ENCODE measurements at places on chromosomes 6 and 20. TPM values are rescaled to one million over a fixed set of nuclear protein-coding genes. Genes with fewer than 3 reads are reported as not detected.

GRCh38 chr6:2839195-2839981 lies 2.3 kb downstream of the SERPINB1 start:
- peak; percentile 1 for ATAC-seq

DNA sequence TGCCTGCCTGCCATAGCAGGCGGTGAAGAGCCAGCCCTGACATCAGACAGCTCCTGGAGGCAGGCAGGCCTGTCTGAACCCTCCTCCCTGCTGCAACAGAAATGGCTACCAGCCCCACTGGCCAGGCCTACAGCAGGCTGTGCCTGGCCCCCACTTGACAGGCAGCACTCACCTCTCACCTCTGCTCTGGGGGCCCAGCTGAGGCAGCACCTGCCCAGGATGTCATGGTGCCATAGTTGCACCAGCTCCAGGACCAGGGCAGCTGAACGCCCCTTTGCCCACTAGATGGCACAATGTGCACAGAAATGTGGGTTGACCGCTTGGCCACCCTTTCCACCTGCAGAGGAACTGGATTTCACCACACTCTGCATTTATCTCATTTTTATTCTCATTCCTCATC lies 30.6 kb downstream of the MRPL14 start:
- peak; percentile 77 for ATAC-seq

DNA sequence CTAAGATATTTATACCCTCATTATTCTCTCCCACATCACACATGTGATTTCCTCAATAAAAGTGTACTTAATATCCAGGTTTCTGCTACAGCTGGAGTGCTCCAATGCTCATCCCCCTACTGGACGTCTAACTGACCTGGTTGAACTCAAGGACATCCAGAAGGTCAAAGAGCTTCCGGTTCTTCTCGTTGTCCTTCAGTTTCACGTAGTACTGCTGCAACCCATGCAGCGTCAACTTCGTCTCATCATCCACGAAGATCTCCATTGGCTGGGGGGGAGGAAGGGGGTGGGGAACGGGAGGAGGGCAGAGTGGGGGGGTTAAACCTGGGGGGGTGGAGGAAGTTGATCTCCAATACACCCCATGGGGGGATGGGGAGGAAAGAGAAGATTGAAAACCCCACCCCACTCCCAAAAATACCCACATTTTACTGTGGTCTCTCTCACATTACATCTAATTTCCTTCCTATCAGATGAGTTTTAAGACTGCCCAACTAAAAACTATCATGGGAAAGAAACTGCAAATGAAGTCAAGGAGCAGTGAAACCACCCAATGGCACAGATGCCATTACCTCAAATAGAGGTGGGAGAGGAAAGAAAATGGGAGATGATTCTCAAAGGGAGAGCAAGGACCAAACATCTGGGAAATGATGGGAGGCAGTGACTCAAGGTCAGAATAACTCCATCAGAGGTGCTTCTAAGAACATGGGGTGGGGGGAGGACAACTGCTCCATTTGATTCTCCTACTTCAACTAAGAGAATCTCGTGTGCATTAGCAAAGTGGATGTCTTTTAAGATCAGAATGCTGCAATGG lies 4.1 kb downstream of the MCCD1 start:
- ATAC-seq = no peak

DNA sequence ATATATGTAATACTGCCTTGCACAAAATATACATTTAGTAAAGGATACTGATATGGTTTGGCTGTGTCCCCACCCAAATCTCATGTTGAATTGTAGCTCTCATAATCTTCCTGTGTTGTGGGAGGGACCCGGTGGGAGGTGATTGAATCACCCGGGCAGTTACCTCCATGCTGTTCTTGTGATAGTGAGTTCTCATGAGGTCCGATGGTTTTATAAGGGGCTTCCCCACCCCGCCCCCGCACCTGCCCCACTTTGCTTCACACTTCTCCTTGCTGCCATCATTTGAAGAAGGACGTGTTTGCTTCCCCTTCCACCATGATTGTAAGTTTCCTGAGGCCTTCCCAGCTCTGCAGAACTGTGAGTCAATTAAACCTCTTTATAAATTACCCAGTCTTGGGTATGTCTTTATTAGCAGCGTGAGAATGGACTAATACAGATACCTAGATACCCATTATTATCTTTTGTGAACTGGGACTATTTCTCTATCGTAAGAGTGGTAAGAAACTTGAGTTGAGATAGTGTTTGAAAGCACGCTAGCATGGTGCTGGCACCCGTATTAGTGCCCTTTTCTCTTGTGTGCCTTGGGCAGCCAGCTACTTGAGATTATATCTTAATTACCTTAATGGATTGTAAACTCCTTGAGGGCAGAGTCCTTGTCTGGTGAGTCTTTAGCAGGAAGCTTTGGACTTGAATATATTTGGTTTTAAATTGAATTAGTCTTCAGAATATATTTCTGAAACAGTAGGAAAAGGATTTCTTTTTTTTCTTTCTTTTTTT lies 25.6 kb downstream of the TOP1 start:
- no peak for ATAC-seq

DNA sequence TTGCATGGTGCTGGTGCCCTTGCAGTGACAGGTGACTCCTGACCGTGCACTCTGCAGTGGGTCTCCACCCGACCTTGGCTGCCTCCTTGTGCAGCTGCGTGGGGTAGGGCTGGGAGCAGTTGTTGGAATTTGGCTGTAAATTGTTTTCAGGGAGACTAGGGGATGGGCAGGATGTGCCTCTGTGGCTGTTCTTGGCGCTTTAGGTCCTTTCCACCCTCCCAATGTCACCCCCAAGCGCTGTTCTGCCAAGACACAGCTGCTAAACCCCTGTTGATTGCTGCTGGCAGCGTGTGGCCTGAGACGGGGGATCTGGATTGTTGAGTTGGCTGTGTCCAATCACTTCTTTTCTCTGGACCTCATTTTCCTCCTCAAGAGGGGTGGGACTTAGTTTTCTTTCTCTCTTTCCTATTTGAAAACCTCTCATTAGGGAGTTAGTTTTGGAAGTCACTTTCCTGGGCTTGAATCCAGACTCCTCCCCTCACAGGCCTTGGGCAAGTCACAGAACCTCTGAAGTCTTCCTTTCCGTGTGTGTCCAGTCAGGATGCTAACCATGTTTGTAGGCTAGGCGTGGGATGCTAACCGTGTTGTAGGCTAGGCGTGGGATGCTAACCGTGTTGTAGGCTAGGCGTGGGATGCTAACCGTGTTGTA lies 8.5 kb downstream of the IGF2R start:
- ATAC-seq = no peak

ANKRD6 gene
- 52.4 TPM for total RNA-seq

OR2J3 gene
- total RNA-seq = 0.21 TPM

VSX1 gene
- 0.52 TPM for total RNA-seq

PPP1R16B gene
- 0.67 TPM for total RNA-seq

CST2 gene
- total RNA-seq = 0.29 TPM
